Thoracic aorta (tissue), 2 donors: ENCODE measurements at places on chromosomes 16 and 17.

GRCh38 chr16:52861614-52862022 is 191.1 kb downstream of the CHD9NB start:
- DNase-seq, result no peak

DNA sequence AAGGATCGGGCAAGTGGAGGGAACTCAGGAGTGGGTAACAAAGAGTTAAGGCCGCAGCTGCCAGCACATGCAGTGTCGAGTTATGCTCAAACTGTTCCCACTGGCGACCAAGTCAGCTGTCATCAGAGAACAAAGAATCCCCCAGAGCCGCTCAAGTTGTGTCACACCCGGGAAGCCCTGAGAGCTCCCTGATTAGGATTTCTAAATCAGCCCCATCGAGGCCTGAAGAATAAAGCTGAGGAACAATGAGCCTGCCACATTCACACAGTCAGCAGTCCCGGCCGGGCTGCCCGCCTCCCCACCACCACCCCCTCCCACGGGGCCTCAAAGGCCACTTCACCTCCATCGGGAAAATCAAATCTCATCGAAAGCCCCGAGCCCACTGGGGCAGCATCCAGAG is 84.5 kb downstream of the SOX9 start:
- DNase-seq, result no peak

- no peak for DNase-seq
Measured at GRCh38 chr17:82394278-82394677, 22.7 kb downstream of the UTS2R start.

DNA sequence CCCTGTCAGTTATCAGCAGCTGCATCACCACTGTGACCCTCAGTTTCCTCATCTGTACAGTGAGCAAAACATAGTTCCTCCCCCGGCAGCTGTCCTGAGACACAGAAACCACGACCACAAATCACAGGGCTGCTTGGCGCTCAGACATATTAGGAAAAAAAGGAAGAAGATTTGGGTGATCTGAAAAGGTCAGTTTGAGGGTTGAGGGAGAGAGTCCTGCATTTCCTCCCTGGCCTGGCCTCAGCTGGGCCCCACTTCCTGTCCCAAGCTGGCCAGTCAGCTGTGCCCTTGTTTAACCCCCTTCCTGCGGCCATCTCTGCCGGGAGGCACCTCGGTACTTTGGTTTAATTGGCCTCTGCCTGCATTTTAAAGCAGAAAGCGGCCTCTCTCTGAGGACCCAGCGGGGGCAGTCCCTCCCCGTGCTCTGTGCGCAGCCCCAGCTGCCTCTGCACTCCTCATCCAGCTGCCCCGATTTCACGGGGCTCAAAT is 24.0 kb upstream of the CIBAR2 start:
- DNase-seq, result no peak

- DNase-seq, result no peak
Measured at GRCh38 chr16:77599793-77600415, 122.4 kb upstream of the NUDT7 start.

DNA sequence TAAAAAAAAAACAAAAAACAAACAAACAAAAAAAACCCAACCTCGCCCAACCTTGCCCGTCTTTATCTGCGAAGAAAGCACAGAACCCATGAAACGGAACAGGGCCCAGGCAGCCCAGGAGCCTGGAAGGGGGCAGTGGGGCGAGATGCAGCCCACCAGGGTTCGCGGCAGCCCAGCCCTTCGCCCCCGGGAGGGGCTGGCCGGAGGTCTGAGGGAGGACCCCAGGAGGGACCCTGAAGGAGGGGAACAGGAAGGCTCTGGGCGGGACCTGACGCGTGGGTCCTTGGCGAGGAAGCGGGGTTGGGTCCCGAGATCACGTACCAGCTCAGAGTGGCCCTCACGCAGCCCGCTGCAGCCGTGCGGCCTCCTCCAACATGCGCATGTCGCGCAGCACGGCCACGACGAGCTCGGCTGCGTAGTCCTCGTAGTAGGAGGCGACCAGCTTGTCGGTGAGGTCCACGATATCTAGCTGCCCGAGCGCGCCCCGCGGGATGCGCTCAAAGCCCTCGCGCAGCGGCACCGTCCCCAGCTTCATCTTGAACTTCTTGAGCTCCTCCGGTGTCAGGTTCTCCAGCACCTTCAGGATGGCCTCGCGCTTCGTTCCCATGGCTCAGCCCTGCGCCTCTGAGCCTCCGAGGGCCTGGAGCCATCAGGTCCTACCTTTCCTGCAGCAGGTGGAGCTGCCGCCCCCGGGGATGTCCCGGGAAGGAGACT is at the start of gene PYDC1:
Gene PYDC1 (minus strand): TSS at position 714 of the 714 bp plus-strand sequence. CDS start 107 bp downstream, at position 607.
- DNase-seq, result no peak

DNA sequence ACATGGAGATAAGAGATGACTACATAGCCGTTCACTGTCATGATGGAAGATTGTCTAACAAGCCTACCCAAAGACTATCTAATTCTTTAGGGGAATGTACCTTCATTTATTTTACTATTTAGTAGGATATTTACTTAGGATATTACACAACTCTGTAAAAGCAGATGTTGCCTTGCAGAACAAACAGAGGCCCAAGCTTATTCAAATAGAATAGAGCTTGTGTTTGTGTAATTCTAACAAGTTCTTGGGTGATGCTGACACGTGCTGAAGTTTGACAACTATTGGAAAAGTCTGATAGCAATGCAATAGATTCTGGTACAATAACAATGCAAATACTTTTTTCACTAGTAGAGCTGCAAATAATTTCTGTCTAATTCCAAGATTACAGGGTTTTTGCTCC is 447.6 kb downstream of the TOX3 start:
- no peak for DNase-seq

- DNase-seq, result no peak
Measured at GRCh38 chr17:60798576-60798975, 120.9 kb downstream of the BCAS3 start.

- no peak for DNase-seq
Measured at GRCh38 chr16:68744744-68745280, 7.7 kb downstream of the CDH1 start.

DNA sequence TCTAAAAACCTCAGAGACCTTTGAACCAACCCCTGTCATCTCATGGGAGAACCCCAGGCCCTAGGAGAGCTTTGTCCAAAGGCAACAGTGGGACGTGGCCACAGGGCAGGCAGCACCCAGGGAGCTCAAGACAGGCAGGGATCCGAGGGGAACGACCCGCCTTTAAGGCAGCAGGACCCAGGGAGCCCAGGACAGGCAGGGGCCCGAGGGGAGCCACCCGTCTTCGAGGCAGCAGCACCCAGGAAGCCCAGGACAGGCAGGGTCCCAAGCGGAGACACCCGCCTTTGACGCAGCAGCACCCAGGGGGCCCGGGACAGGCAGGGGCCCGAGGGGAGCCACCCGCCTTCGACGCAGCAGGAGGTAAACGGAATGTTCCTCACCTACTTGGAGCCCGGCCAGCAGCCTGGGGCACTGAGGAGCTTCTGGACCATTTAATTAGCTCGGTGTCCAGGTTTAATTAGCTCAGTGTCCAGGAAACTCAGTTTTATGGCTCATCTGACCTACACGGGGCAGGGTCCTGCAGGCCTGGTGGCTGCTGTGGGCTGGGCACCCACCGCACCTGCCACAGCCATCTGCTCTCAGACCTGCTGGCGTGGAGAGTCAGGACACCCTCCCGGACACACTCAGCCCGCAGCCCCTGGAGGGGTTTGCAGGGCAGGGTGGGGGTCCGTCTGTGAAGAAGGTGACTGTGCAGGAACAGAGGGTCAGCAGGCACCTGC is 24.4 kb downstream of the PIEZO1 start:
- no peak for DNase-seq

GRCh38 chr17:51427856-51428255 is 167.5 kb downstream of the UTP18 start:
- DNase-seq, result no peak

DNA sequence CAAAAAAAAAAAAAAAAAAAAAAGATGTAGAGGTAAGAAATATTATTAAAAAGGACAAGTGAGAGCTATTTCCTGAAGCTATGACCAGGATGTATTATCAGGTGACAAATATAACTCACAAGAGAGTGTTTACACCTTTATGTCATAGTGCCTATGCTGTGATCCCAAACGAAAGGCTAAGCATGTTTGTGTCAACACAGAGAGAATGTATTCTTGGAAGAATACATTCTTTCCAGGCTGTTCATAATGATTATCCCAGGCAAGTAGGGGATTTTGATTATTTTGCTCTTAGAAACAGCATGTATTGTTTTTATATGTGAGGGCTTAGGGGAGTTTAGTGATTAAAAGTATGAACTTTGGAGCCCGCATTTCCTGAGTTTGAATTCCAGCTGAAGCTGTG is 175.0 kb downstream of the SPECC1 start:
- no peak for DNase-seq

DNA sequence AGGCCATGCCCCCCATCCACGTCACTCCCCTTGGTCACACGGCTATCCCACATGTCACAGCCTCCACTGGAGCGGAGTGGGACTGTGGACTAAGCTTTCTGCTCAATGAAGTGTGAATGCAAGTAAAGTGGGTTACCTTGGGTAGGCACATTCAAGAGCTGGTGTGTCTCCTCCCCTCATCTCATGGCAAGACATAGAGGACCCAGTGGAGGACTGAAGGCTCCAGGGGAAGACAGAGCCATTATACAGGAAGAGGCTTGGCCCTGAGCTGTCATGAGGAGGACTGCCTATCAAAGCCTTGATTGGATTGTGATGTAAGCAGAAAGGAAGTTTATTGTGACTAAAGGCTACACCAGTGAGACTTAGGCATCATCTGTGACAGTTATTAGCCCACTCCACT is 129.2 kb upstream of the CCL2 start:
- DNase-seq, result no peak

GRCh38 chr16:84373907-84374489 is 5.7 kb downstream of the ATP2C2 start:
- no peak for DNase-seq

- no peak for DNase-seq
Measured at GRCh38 chr16:719815-720446, 1.0 kb upstream of the ANTKMT start.

GRCh38 chr16:1427473-1428461 is 3.1 kb upstream of the PERCC1 start:
- no peak for DNase-seq

- DNase-seq, result no peak
Measured at GRCh38 chr16:10388988-10389387, 3.1 kb downstream of the ATF7IP2 start.
